ENCODE measurements at places on chromosomes 12 and 14. TPM values are rescaled to one million over a fixed set of nuclear protein-coding genes. Genes with fewer than 3 reads are reported as not detected.

Gene SAMD4A
- 49.9 TPM for total RNA-seq

Gene ITGB7
- 0.87 TPM for total RNA-seq

Gene TGM1
- total RNA-seq = 7.5 TPM

Gene CSRP2
- 21.6 TPM for total RNA-seq

Gene ADGRD1
- total RNA-seq = 8.2 TPM

Gene PLEK2
- not detected for total RNA-seq

Gene STON2
- 91.2 TPM for total RNA-seq

Gene GZMH
- total RNA-seq = not detected

Gene AQP6
- 2.1 TPM for total RNA-seq

Gene IFI27
- total RNA-seq = 52.5 TPM

Gene PTPRQ
- total RNA-seq = 1.1 TPM

Gene ESR2
- 1.6 TPM for total RNA-seq

DNA sequence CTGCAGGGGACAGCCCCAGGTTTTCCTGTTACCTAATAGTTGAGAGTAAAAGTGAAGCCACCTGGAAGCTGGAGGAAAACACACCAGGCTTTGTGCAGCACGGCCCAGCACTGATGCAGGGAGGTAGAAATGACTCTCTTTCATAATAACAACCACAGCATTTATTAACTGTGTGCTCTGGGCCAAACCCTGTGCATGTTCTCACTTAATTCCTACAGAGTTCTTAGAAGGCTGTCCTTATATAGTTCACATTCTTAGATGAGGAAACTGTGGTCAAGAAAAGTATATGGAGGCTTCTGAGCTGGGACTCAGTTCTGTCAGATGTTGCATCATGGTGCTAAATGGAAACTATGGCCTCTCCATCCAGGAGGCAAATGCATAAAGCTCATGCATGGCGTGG, 100.0 kb downstream of the PAPOLA start:
- DNase-seq = no peak

DNA sequence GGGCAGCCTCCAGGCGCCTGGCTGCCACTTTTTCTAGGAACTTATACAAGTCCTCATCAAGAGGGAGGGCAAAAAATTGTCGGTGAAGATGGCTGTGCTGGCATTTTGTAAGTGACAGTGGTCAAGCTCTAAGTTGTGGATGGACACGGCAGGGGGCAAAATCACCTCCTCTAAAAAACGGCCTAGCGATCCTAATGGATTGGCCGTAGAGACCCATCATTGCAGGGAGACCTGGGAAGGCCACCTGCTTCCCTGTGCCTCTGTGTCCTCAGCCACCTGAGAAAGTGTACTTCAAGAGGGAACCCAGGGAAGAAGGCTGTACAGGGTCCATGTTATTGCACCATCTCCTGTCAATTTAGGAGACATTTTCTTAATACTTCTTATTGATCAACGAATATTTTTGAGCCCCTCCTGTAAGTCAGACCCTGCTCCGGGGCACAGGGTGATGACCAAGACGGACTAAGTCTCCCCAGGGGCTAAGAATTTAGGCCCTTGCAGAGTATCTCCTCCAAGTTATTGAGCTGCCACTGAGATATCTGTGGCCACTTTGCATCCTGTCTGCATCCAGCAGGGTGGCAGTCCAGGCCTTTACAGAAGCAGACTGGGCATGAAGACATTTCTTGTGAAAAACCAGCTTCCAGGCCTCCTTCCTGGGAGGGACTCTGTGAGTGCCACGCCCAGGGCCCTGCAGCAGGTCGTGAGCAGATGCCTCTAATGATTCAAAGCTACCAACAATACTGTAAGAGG, 40.5 kb downstream of the PSMA6 start:
- no peak for DNase-seq

GRCh38 chr12:43621262-43621661, 69.3 kb upstream of the ADAMTS20 start:
- DNase-seq = no peak

- DNase-seq = no peak
These were observed 75.1 kb downstream of the SLC24A4 start for GRCh38 chr14:92397953-92398564.

DNA sequence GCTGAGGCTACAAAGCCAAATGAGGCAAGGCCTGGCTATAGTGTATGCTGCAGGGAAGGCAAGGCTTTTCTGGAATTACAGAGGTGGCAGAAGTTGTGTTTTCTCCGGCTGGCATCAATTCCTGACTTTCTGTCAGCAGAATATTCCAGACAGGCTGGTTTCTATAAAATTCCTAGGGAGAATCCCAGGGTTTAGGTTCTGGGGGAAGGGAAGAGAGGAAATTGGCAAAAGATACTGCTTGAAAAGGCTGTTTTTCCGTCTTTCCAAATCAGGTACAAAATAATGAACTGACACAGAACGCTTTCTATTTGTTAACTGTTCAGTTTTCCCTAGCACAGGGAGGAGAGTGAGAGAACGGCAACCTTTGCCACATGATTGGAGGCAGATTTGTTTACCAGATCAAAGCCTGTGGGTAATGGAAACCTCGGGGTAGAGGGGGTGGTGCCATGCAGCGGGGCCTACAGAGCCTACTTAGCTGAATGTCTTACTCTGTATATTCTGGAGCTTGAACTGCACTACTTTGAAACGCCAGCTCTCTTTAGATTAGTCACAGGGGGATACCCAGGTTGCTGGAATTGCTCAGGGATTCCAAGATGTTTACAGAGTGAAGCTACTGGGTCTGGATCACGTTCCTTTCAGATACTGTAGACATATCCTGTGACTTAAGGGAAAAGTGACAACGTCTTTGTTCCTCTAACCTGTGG, 65.8 kb upstream of the DACT1 start:
- DNase-seq = no peak

GRCh38 chr12:81245907-81246570, 168.2 kb downstream of the ACSS3 start:
- DNase-seq = no peak

GRCh38 chr12:118979763-118980406, 1.5 kb upstream of the SRRM4 start:
- peak; percentile 62 for DNase-seq

GRCh38 chr12:87870061-87870460, 159.1 kb downstream of the C12orf50 start:
- no peak for DNase-seq

- peak; percentile 36 for DNase-seq
These were observed 794 bp downstream of the RCOR1 start for GRCh38 chr14:102593061-102593824.

GRCh38 chr12:24979329-24979728, 30.4 kb upstream of the BCAT1 start:
- no peak for DNase-seq

- DNase-seq = no peak
These were observed 90.3 kb upstream of the EEA1 start for GRCh38 chr12:93019212-93019927.

DNA sequence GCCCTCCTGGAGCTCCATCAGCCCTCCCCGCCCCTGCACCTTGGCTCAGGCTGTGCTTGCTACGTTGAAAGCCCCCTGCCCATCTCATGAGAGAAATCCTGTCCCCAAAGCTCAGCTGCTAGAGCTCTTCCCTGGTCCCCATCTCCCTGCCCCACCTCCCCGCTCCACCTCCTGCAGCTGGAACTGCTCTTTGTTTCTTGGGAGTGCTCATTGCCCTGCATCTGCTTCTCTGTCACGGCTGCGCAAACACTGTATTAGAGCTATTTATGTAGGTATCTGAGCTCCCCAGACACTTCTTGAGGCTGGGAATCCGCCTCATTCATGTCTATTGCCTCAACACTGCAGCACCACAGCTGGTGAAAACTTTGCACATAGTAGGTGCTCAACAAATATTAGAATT, 32.8 kb upstream of the PRIMA1 start:
- DNase-seq = no peak

GRCh38 chr12:124032265-124032886, 59.4 kb downstream of the ZNF664 start:
- no peak for DNase-seq

GRCh38 chr12:115506822-115507559, 770.5 kb downstream of the MED13L start:
- DNase-seq = no peak

DNA sequence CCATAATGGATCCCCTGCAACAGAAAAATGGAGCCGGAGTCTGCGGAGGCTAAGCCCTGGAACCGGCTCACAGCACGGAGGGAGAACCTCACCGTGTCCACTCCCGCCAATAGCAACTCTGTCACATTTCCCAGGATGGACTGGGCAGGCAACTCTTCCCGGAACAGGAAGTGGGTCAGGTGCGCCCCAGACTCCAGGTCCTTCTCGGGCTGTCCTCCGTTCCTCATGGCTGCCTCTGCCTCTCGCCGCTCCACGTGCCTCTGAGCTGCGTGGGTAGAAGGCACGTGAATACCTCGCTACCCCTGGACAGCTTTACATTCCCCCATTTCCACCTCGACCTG, 2.2 kb downstream of the CYP27B1 start:
- DNase-seq = no peak

DNA sequence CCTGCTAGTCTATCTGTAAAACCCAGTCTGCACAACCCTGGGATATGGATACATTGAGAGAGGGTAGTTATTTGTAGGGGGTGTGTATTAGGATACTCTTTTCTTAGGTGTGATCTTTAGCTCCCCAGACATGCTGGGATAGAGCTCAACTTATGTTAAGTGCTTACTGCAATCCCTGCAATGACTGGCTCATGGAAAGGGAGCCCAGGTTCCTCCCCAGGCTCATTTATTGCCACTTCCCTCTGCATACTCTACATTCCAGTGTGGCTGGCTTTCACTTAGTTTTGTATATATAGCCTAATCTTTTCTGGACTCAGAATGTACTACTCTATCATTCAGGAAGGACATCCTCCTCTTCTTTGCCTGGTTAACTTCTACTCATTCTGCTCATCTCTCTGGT, 172.0 kb downstream of the SYT10 start:
- DNase-seq = no peak

All from dorsolateral prefrontal cortex (tissue), 122 donors.